ENCODE measurements at places on chromosomes 7 and 10.
A peak's percentile ranks its signal among the peaks of the same experiment; 100 is the strongest.

GRCh38 chr7:133121175-133121844 lies 39.4 kb upstream of the CHCHD3 start:
- no peak for DNase-seq

DNA sequence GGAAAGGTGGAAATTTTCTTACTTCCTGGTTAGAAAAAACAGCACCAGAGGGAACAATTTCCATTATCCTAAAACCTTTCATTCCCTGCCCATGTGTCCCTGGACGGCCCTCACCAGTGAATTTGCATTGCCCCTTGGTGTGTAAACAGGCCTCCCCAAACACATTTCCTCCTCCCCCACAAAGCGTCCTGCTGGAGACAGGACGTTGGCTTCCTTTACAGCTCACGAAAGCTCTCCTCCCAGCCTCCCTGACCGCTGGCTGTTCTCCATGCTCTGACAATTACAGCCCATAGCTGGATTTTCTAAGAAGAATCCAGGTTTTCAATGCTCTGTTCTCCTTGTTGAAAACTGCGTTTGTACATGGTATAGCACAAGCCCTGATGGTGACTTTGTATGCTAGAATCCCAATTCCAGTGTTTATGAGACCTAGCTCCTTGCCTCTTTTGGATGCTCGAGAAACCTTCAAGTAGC lies 724.2 kb upstream of the CELF2 start:
- DNase-seq: no peak

DNA sequence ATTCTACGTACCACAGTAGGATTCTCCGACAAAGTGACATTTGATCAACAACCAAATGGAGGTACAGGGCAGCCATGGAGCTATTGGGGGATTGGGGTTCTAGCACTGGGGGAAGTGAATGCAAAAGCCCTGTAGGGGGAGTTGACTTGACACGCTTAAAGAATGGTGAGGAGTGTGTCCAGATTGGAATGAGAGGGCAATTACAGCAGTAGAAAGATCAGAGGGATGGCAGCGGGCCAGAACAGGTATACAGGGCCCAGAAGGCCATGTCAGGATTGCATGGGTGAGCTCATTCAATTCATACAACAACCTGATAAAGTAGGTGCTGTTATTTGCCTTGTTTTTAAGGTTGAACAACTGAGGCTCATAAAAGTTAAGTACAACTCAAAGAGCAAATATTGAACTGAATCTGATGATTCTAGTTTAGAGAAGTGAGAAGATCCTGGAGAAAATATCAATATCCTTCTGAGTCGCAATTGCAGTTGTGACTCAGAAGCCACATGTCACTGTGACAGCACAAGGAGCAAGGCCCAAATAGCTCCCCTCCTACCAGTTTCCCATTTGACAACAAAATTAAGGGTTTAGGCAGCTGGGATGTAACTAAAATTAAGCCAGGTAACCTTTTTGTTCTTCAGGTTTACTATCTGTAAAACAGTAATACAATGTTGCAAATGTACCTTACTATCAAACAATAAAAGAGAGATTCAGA lies 28.0 kb upstream of the CTTNBP2 start:
- no peak for DNase-seq

DNA sequence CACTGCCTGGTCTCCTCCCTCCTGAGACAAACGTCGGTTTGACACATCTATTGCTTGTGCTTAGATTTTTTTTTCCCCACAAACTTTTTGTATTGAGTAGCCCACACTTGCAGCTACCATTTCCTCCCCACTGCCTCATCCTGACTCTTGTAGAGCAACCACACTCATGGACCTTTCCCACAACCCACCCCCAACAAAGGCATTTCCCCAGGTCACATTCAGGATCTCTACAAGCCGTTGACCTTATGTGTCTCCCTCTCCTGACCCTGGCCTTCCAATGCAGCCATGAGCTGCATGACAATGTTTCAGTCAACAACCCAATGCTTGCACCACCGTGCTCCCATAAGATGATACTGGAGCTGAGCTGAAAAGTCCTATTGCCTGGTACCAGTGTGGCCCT lies 91.9 kb upstream of the MKI67 start:
- DNase-seq: no peak

DNA sequence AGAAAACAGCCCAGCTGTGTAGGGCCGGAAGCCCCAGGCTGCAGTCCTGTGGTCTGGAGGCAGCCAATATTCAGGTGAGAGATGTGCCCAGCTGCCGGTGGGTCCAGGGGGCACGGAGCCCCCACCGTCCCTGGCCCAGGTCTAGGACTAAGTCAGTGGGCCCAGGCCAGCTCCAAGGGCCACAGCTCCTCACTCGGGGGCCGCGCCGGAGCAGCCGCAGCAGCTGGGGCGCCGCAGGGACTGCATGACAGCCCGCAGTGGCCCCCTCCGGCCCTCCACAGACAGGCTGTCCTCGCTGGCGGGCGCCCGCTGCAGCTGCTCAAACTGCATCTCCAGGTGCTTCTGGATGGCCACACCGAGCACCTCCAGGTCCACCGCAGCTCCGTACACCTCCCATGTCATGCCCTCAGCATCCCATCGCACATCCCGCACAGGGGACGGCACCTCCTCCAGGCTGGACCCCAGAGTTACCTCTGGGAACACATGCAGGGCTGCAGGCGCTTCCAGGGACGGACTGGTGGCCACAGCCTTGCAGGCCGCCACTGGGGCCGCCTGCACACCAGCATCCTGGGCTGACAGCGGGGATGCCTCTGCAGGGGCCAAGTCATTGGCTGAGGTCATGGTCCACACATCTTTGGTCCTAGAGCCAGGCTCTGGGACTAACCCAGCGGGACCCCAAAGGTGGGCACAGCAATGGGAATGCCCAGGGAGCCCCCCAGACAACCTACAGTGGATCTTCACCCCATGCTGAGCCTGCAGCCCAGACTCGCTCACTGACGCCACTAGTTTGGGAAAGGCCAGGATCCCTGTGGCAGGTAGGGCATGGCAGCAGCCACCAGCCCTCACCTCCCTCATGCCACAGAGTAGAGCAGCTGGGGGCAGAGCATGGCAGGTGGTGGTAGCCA lies 7.0 kb downstream of the GPRIN2 start:
- DNase-seq: peak; percentile 15

- no peak for DNase-seq
These were observed 19.9 kb downstream of the ATAD1 start for GRCh38 chr10:87798082-87798481.

GRCh38 chr7:29826530-29826822 lies 20.2 kb downstream of the WIPF3 start:
- no peak for DNase-seq

DNA sequence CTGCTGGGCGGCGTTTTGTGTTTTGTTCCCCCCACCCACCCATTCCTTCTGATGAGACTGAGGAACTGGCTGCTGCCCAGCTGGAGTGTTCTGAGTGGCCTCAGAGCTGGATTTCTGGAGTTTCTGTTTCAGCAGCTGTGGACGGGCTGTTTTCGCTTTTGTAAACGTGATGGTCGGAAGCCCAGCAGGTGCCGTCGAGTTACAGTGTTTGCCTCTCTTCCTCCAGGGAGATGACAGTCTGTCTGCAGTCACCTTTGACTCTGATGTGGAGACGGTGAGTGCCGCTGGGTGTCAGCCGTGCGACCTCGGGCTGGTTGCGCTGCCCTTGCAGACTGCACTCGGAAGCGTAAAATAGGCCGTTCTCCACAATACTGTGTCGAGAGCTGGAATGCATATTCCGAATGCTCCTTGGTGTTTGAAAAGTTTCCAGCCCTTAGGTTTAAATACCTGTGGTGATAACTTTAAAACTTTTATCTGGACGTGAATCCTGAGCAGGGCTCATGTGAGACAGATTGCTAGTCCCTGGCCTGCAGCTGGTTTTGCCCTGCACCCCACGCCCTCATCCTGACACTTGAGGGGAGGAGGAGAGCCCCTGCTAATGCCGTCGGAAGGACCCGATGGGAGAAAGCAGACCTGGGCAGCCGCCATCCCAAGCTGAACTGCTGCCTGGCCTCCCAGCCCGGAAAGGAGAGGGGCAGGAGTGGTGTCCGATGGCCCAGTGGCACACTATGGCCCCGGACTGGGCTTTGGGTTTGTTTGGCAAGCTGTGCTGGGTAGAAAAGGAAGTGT lies 8.3 kb downstream of the IQCE start:
- no peak for DNase-seq

- peak; percentile 51 for DNase-seq
These were observed 10.6 kb downstream of the VIM start for GRCh38 chr10:17238445-17239291.

- no peak for DNase-seq
These were observed 102.7 kb upstream of the TNRC18 start for GRCh38 chr7:5526100-5526905.

GRCh38 chr7:157238087-157238486 lies 98.7 kb upstream of the DNAJB6 start:
- no peak for DNase-seq

DNA sequence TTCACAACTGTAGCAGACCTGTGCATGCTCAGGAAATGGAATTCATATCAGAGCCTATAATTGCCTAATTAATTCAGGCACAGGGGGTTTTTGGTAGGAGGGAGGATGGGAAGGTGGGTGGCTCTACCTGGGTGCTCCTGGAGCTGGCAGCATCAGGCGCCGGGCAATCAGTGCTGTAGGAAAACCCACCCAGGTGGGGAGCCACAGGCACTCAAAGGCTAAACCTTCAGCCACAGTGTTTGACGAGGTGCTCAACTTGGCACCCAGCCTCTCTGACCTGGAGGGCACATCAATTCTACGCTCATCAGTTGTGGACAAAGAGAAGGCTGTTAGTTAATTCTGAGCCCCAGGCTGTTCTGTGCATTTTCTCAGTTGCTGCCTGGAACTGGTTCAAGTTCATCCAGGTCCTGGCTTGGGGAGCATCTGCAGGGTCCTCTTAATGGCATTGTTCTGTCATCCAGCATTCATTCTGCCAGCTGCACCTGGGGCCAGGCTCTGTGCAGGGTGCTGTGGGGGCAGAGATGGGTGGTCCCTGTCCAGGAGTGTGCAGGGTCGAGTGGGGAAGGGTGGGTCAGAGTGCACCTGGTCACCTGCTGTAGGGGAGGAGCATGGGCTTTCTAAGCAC lies 54.1 kb upstream of the NPTX2 start:
- no peak for DNase-seq

Data from CD4-positive, alpha-beta T cell treated with Interleukin-15 for 1 hour (primary cell).